ENCODE measurements at places on chromosomes 1 and 21. TPM values are rescaled to one million over a fixed set of nuclear protein-coding genes. Genes with fewer than 3 reads are reported as not detected.

DNA sequence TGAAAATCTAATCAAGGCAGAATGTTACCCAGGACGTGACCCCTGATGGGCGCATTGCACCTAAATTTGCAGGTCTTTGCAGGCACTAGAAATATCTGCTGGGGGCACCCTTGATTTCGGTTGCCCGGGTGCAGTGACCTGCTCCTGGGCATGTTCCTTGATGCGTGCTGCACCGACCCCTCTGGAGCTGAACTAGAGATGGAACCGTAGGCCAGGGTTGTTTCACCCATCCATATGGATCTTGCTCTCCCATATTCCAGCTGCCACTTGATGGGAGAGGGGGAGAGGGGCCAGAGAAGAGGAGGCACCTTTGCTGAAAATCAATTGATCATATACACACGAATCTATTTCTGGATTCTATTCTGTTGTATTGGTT is 8.4 kb upstream of the COL18A1 start:
- no peak for DNase-seq

DNA sequence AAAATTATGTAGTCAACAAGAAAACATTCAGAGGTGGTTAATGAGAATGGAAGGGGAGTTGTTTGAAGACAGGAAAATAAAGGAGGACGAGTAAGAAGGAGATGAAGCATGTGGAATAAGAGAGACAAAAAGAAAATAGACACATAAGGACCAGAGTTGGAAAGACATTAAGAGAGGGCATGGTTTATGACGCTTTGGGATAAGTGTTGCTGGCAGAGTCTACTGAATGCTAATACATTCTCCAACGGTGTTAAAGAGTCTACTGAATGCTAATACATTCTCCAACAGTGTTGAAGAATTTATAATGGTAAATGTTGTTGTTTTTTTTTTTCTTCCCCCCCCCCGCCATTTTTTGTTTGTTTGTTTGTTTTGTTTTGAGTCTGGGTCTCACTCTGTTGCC is 13.1 kb downstream of the PRKAA2 start:
- no peak for DNase-seq

DNA sequence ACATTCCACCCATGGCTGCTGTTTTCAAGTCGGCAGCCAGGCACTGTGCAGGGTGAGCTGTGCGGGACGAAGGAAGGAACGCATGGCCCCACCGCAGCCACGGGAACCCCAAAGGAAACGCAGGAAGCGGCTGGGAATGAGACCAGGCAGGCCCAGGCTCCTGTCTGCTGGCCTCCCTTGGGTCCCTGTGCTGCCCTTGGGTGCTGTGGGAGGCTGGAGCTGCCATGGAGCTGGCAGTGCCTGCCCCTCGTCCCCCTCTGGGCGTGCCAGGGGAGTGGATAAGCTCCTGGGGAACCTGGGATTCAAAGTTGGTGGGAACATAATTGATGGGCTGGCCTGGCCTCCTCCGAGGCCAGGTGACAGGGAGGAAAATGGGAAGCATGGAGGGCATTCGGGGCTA is 5.3 kb upstream of the KRTAP10-4 start:
- no peak for DNase-seq

The GBP2 gene
- total RNA-seq, result 153 TPM

All from activated naive CD8-positive, alpha-beta T cell treated with anti-CD3 and anti-CD28 coated beads for 36 hours (primary cell).